ENCODE measurements at places on chromosomes 2 and 18.

DNA sequence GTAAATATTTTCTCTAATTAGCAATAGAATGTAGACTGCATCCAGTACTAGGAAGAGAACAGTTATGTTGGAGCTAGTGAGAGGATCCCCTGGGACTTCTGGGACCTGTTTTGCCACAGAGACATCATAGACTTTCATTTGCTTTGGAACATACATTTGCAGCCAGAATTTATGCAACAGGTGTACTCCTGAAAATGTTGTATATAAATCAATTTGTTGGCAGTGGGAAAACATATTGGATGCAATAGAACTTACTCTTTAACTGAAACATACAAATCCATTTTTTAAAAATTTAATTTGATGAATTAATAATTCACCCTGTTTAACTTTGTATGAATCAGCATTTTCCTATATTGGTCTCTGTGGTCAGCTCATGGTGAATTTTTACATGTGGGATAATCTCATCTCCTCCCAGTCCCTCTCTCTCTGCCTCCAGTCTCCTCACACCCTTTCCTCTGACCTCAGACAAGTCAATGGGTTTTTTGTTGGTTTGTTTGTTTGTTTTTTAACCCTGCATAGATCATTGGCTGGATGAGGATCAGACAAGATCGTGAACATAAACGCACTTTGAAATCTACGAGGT is 263.0 kb downstream of the LPIN1 start:
- DNase-seq, result peak; percentile 19

DNA sequence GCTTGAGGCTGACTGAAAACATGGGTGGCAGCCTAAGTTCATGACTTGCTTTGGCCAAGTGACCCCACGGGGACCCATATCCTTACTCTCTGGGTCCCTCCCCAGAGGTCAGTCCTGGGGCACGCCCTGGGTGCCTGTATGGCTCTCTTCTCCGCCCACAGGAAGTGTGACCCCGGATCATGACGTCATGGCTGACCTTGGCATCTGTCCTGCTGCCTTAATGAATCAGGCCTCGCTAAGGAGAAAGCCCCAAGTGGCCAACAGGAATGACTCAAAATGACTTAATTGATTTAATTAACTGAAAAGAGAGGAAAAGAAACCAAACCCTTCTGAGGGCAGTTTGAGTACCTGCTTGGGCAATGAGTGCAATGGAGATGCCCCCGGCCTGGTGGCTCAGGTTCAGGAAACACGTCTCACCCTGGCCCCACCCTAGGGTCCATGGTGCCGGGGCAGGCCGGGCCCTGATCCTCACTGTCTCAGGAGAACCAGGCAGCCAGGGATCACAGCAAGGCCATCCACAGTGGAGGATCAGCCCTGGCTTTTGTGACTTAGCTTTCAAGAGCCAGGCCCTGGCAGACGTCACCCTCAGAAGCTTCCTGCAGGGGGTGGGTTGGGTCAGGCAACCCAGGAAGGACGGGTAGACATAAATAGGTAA is 112.0 kb downstream of the CYP26B1 start:
- DNase-seq, result no peak

- no peak for DNase-seq
Measured at GRCh38 chr18:63046375-63046774, 273.2 kb downstream of the BCL2 start.

DNA sequence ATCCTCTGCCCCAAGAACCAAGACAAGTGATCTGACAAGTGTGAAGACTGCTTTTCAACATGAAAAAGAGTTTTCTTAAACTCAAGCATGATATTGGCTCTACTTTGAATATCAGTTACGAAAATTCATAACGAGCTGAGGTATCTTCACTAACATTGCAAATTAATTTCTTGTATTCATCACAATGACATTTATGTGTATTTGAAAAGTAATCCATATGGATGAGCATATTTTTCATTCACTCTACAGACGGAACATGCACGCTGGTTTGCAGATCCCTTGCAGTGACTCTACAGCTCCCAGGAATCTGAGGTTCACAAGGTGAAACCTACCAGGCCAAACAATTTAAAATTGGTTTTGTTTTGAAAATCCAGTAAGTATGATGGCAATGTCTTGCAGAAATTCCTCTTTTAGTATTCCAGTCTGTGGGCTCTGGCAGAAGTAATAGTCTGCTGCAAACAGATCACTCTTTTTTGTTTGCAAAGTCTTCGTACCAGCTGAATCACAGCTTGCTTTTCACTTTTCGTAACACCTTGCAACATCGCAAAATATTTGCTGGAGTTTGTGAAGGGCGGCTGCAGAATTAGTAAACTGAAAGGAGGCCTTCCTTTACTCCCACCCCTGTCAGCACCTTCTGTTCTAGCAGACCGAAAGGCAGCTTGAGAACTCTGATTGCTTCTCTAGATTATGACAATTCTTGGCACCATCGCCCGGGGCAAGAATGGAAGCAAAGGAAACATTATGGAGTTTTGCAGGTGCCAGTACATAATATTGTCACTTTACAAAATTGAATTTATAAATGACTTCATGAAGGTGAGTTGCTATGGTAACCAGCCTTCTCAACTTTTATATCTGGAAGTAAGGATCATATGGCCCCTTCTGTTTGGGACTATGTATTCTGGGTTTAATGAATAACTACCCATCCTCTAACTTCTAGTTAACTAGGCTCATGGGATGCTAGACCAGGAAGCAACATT is 168.7 kb downstream of the TMEM247 start:
- no peak for DNase-seq

- DNase-seq, result no peak
Measured at GRCh38 chr2:14127765-14128164, 504.8 kb upstream of the LRATD1 start.

DNA sequence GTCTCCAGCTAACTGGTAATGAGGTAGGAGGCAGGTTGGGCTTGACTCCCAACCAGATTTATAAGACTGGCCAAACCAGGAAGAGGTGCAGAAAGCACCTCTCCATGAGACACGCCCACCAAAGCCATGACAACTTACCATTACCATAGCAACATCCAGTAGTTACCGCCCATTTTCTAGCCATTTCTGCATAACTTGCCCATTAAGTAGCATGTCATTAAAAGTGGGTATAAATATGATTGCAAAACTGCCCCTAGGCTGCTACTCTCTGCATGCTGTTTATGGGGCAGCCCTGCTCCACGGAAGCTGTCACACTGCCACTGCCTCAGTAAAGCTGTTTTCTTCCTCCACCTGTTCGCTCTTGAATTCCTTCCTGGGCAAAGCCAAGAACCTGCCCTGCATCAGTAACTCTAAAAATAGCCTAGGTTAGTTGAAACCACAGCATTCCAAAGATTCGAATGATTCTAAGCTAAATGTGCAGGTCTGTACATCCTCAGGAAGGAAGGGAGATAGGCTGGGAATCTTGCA is 131.9 kb downstream of the ATL2 start:
- DNase-seq, result no peak

DNA sequence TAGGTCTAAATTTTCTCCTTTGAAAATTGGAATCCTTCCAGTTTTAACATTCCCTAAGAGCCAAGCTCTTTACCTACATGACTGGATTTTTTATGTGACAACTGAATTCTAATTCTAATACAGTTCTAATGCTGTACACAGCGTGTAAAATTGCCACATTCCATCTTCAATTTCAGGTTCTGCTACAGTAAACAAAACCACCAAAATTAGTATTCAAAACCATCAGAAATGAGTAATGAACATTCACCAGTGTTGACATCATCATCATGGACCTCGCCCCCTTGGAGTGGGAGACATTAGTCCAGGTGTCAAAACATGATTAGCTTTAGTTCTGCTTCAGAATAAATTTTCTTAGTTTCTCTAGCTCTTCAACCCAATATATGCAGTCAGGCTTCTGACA is 133.6 kb downstream of the MBD2 start:
- no peak for DNase-seq

- DNase-seq, result no peak
Measured at GRCh38 chr2:238852206-238852869, 4.5 kb downstream of the TWIST2 start.

- no peak for DNase-seq
Measured at GRCh38 chr2:200403814-200404213, 97.3 kb downstream of the SPATS2L start.

DNA sequence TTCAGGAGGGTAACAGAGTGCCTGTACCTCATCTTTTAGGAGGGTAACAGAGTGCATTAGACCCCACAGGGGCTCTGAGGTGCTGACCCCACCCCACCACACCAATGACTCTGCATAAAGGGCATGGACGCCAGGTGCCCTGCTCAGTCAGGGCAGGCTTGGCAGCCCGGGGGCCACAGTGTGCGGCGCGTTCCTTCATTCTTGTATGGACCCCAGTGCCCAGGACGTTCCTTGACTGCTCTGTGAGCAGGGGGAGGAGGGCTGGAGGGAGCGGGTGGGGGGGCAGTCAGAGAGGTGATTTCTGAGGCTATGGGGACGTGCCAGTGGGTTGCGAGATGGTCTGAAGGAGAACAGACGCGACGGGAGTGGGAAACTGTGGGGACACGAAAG is 168.7 kb upstream of the NCK2 start:
- no peak for DNase-seq

DNA sequence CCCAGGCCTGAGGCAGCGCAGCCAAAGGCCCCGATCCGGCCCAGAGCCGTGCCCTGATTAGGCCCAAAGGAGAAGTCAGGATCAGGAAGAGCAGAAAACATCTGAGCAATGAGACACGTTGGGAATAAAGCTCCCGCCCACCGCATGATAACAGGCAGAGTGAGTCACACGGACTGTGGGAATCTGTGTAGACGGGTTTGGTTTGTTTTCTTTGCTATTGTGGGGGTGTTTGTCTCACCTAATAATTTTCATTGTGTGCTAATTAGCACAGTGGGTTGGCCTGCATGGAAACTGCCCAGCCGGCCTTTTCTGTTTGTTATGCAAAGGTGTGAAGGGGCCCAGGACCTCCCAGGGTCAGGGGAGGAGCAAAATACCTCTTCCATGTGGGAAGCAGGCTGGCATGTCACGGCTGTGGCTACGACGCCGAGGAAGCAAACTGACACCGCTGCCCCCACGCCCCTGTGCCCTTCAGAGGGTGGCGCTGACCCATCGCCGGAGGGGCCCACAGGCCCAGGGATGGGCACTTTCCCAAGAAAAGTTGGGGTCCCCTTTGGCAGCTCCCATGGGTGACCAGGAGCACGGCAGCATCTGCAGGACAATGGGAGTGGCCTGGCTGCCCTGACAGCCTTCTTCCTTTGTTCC is 68.4 kb upstream of the CTDP1 start:
- DNase-seq, result no peak

DNA sequence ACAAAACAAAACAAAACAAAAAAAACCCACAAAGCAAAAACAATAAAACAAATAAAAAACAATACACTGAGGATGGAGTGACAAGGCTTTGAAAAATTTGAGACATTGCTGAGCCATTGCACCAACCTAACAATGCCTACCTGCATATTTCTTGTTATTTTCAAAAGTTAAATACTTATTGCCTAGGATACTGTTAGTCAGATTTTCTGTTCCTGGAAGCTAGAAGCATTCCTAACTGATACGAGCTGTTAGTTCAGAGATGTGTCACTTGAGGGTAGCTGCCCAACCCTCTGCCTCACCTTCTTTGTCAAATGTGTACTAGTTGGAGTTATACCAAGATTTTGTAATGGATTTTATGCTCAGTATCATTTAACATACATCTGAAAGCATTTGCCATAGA is 187.2 kb downstream of the TXNL1 start:
- no peak for DNase-seq

DNA sequence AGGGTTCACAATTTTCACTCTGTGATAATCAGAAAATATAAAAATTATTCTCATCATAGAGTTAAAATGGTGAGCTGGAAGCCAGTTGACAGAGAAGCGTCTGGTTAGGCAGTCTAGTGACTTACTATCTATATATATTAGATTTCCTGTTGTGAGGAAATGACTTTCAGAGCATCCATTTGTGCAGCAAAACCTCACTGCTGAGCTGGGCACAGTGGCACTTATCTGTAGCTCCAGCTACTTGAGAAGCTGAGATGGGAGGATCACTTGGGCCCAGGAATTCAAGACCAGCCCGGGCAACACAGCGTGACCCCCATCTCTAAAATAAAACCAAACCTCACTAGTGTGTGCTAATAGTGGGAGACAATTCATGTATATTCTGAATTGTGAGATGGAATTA is 7.2 kb upstream of the KIAA2012 start:
- no peak for DNase-seq

DNA sequence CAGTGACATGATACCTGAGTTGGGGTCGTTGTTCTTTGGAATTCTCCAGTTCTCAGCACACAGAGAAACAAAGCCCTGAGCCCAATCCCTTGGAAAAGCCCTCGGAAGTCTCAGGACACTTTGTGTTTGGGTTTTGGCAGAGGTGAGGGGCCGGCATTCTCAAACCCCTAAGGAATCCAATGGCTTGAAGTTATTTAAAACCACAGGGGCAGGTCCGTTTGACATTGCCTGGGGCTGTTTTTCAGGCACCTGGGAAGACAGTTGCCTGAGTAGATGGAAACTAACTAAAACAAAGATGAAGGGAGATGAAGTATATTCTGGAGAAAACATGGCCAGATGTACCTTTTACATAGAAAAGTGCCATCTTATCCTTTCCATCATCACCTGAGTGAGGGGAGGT is 22.5 kb upstream of the OTOF start:
- no peak for DNase-seq

GRCh38 chr2:11681722-11682589 is 12.0 kb upstream of the NTSR2 start:
- DNase-seq, result peak; percentile 45

DNA sequence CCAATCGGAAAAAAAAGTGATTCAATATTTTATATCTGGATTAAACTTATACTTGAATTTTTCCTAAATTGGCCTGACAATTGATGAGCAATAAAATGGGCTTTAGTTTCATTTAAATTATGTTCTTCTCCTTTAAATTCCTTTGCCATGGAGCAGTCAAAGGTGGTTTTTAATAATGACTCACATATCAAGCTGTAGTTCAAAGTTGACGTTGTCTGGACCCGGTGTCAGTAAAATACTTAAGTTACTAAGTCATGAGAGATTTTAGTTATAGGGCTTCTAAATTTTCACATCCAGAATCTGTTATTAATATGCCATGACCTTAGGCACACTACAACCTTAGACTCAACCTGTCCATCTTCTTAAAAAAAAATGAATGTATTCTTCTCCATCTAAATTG is 62.5 kb downstream of the CDH2 start:
- no peak for DNase-seq

DNA sequence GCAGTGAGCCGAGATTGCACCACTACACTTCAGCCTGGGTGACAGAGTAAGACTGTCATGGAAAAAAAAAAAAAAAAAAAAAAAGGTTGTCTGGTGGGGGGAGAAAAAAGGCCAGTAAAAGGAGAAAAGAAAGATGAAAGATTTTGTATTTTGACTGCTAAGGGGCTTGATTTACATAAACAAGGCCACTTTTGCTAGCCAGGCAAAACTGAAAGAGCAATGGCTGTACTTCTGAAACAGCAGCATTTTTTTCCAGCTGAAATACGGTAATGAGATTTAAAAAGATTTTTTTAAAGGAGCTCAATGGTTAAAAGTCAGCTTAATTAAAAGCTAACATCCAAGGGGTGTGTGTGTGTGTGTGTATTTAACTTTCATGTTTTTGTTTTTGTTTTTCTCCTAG is 11.3 kb upstream of the OXER1 start:
- DNase-seq, result no peak
